Spinal cord (tissue), 10 donors: ENCODE measurements at places on chromosomes 6 and 20. TPM values are rescaled to one million over a fixed set of nuclear protein-coding genes. Genes with fewer than 3 reads are reported as not detected.

NCOA6 gene
- 49.6 TPM for polyA plus RNA-seq

RIPOR3 gene
- 9.3 TPM for polyA plus RNA-seq

C20orf202 gene
- 0.92 TPM for polyA plus RNA-seq

RBM24 gene
- 2.8 TPM for polyA plus RNA-seq

CDH26 gene
- polyA plus RNA-seq: 1.4 TPM

PPP1R16B gene
- 55.2 TPM for polyA plus RNA-seq

OR2J3 gene
- polyA plus RNA-seq: not detected

CLVS2 gene
- polyA plus RNA-seq: 10.1 TPM

ADNP gene
- 88.4 TPM for polyA plus RNA-seq

- no peaks in the 10 kb centered on the region for H3K4me1 ChIP-seq
- no peaks in the 10 kb centered on the region for H3K27me3 ChIP-seq
- no peak overlapping the region for H3K4me3 ChIP-seq
- no peak for DNase-seq
Measured at GRCh38 chr6:99960027-99960426, 34.0 kb downstream of the MCHR2 start.

- H3K27ac ChIP-seq: no peak overlapping the region
- no peak overlapping the region for H3K4me3 ChIP-seq
- DNase-seq: peak; percentile 50
- no peaks in the 10 kb centered on the region for H3K27me3 ChIP-seq
- no peaks in the 10 kb centered on the region for H3K36me3 ChIP-seq
Measured at GRCh38 chr6:3039384-3039783, 28.9 kb upstream of the RIPK1 start.

DNA sequence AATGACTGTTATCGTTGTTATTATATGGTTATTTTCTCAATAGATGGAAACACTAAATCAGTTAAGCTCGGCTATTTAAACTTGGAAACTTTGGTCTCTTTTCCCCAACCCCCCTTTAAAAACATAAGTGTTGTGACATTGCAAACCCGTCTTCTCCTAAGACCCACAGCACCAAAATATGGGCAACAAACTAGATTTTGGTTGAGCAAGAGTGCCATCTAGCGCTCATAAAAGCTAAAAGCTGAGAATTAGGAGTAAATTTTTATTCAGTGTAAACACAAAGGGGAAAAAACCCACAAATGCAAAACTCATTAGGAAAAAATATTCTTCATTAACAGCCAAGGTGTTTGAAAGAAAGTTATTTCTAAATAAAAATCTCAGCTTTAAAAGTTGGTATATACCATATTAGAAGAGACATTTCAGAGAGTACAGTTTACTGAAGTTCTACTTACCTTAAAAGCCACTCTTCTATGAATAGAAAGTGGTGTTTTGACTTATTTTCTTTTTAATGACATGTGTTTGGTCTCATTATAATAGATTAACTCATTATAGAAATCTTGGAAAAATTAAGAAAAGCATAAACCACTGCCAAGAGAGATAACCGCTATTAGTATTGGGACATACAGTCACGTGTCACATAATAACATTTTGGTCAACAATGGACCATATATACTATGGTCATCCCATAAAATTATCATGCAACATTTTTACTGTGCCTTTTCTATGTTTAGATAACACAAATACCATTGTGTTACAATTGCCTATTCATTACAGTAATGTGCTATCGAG lies 21.1 kb downstream of the SESN1 start:
- no peaks in the 10 kb centered on the region for H3K4me1 ChIP-seq
- no peaks in the 10 kb centered on the region for H3K36me3 ChIP-seq
- peak; percentile 76 for DNase-seq
- H3K27ac ChIP-seq: no peak overlapping the region
- H3K27me3 ChIP-seq: no peaks in the 10 kb centered on the region

DNA sequence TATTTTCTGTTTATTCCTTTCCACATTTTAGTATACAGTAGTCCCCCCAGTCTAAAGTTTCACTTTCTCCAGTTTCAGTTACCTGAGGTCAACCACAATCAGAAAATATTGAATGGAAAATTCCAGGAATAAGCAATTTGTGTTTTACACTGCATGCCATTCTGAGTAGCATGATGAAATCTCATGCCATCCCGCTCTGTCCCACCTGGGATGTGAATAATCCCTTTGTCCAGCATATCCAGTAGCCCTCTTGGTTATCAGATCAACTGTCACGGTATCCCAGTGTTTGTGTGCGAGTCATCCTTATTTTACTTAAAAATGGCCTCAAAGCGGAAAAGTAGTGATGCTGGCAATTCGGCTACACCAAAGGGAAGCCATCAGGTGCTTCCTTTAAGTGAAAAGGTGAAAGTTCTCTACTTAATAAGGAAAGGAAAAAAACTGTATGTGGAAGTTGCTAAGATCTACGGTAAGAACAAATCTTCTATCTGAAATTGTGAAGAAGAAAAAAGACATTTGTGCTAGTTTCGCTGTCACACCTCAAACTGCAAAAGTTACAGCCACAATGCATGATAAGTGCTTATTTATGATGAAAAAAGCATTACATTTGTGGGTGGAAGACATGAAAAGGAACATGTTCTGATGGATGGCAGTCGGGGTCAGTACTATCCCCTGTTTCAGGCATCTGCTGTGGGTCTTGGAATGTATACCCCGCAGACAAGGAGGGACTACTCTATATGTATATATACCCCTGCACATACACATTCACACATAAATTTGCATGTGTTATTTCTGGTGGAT lies 11.3 kb downstream of the NOX3 start:
- DNase-seq: no peak
- H3K4me3 ChIP-seq: no peak overlapping the region
- peaks cover 6% of the 10 kb centered on the region for H3K4me1 ChIP-seq
- H3K36me3 ChIP-seq: no peaks in the 10 kb centered on the region
- H3K27ac ChIP-seq: no peak overlapping the region
- no peaks in the 10 kb centered on the region for H3K27me3 ChIP-seq

GRCh38 chr20:61956396-61957342 lies 109.0 kb downstream of the TAF4 start:
- no peak for DNase-seq
- no peak overlapping the region for H3K27ac ChIP-seq
- no peak overlapping the region for H3K4me3 ChIP-seq
- peaks cover 2% of the 10 kb centered on the region for H3K27me3 ChIP-seq
- H3K4me1 ChIP-seq: peaks cover 4% of the 10 kb centered on the region
- peaks cover 3% of the 10 kb centered on the region for H3K36me3 ChIP-seq

- H3K36me3 ChIP-seq: no peaks in the 10 kb centered on the region
- peaks cover 21% of the 10 kb centered on the region for H3K27me3 ChIP-seq
- H3K27ac ChIP-seq: no peak overlapping the region
- H3K4me1 ChIP-seq: peaks cover 41% of the 10 kb centered on the region
- no peak for DNase-seq
- H3K4me3 ChIP-seq: no peak overlapping the region
Measured at GRCh38 chr20:36310215-36310981, 4.3 kb downstream of the DLGAP4 start.

DNA sequence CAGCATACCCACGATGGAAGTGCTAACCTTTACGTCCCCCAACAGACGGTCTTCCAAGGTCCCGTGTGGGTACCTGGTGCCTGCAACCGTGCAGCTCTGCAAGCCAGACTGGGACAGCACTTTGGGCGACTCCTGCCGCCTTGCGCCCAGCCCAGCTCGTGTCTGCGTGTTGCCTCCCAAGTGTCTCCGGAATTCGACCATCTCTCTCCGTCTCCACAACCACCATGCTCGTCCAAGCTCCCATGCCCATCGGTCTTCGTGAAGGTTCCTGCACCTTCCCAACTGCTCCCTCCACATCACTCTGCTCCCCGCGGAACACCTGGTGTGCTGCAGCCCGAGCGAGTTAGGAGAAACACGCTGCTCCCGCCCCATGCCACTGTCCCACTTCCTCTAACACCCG lies 173.2 kb upstream of the AFDN start:
- no peaks in the 10 kb centered on the region for H3K27me3 ChIP-seq
- H3K36me3 ChIP-seq: no peaks in the 10 kb centered on the region
- H3K4me3 ChIP-seq: no peak overlapping the region
- H3K27ac ChIP-seq: no peak overlapping the region
- peaks cover 6% of the 10 kb centered on the region for H3K4me1 ChIP-seq

DNA sequence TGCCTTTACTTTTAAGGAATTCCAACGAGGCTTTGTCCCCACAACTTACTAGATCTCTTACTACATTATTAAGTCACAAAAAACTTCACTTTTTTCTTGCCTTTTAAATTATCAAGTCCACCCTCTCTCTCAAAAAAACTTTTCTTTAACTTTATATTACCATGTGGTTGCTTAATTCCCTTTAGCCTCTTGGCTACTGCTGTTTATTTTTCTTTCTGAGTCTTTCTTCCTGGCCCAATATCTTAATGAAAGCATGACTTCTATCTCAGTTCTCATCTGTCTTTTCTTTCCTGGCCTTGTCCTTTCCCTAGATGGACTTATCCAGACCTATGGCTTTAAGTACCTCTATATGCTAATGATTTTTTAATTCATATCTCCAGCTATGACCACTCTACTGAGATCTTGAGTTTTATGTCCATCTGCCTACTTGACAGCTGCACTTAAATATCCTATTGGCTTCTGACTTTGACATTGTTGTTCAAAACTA lies 710.5 kb downstream of the RFPL4B start:
- no peaks in the 10 kb centered on the region for H3K27me3 ChIP-seq
- no peaks in the 10 kb centered on the region for H3K4me1 ChIP-seq
- no peak overlapping the region for H3K27ac ChIP-seq
- H3K4me3 ChIP-seq: no peak overlapping the region

- H3K4me1 ChIP-seq: no peaks in the 10 kb centered on the region
- no peak overlapping the region for H3K4me3 ChIP-seq
- H3K36me3 ChIP-seq: peaks cover 6% of the 10 kb centered on the region
- DNase-seq: no peak
- no peaks in the 10 kb centered on the region for H3K27me3 ChIP-seq
Measured at GRCh38 chr6:158293122-158293521, 19.1 kb upstream of the TULP4 start.

- peak overlapping the region; percentile 44 for H3K27ac ChIP-seq
- no peaks in the 10 kb centered on the region for H3K27me3 ChIP-seq
- H3K4me1 ChIP-seq: peaks cover 23% of the 10 kb centered on the region
- H3K4me3 ChIP-seq: no peak overlapping the region
- peak; percentile 84 for DNase-seq
Measured at GRCh38 chr6:16332175-16332542, 93.8 kb downstream of the GMPR start.

DNA sequence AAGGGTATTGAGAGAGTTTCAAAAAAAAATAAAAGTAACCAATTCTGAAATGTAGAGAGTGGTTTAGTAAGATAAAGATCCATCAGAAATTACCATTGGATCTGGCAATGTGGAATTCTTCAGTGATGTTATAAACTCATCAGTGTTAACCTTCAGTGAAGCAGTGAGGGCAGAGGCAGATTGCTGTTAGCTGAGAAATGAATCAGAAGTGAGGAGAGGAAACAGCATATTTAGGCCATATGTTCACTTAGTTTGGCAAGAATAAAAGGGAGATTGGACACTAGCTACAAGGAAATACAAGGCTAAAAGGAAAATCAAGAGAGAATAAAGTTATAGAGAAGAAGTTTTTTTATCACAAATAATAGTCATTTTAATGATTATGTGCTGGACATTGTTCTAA lies 9.6 kb downstream of the KCNQ5 start:
- H3K36me3 ChIP-seq: no peaks in the 10 kb centered on the region
- no peaks in the 10 kb centered on the region for H3K27me3 ChIP-seq
- no peak overlapping the region for H3K27ac ChIP-seq
- no peak for DNase-seq
- no peak overlapping the region for H3K4me3 ChIP-seq

DNA sequence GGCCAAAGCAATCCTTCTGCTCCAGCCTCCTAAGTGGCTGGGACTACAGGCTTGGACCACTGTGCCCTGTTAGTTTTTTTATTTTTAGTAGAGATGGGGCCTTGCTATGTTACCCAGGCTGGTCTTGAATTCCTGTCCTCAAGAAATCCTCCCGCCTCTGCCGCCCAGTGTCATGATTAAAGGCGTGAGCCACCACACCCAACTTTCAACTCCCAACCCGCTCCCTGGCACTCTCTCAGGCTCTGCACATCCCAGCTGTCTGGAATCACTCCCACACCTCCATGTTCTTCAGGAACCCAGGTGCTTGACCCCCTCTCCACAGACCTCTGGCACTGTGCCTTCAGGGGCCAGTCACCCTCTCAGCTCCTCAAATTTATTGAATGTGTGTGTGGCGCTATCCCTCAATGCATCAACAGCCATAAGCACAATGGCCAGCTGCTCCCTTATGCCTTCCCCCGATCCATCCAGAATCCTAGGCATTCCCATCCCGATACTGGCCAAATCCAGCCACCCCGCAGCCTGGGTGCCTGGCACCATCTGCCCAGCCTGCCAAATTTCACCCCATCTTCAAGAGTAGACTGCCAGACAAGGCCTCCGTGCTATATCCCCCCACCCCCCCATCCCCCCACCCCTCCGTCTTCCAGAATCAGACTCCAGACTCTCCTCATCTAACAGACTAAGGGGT lies 647 bp upstream of the POU5F1 start:
- H3K27me3 ChIP-seq: peaks cover 14% of the 10 kb centered on the region
- no peak for DNase-seq
- H3K4me3 ChIP-seq: no peak overlapping the region
- H3K36me3 ChIP-seq: peaks cover 2% of the 10 kb centered on the region

GRCh38 chr6:20180935-20181334 lies 31.3 kb downstream of the MBOAT1 start:
- H3K27ac ChIP-seq: no peak overlapping the region
- H3K4me3 ChIP-seq: no peak overlapping the region
- no peaks in the 10 kb centered on the region for H3K36me3 ChIP-seq
- no peaks in the 10 kb centered on the region for H3K27me3 ChIP-seq
- DNase-seq: no peak

DNA sequence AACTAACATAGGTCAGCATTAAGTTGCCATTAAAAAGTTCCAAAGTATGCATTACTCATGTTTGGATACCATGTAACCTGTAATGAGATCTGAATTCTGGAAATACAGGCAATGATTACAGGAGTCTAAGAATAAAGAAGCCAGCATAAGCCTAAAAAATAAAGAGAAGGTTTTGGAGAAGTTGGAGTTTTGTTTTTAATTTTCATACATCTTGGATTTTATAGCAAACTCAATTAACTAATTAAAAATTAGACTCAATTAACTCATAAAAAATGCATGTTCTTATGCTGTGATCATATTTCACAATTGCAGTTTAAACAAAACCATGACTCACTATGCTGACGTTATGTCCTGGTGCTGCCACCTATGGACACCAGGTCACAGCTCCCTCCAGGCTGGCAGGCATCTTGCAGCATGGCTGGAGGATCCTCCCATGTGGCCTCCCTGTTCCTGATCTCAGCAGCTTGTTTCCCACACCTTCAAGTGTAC lies 648.8 kb upstream of the AGPAT4 start:
- H3K27ac ChIP-seq: no peak overlapping the region
- H3K4me3 ChIP-seq: no peak overlapping the region
- DNase-seq: peak; percentile 65
